ENCODE measurements at places on chromosomes 6 and 20.
A peak's percentile ranks its signal among the peaks of the same experiment; 100 is the strongest.

DNA sequence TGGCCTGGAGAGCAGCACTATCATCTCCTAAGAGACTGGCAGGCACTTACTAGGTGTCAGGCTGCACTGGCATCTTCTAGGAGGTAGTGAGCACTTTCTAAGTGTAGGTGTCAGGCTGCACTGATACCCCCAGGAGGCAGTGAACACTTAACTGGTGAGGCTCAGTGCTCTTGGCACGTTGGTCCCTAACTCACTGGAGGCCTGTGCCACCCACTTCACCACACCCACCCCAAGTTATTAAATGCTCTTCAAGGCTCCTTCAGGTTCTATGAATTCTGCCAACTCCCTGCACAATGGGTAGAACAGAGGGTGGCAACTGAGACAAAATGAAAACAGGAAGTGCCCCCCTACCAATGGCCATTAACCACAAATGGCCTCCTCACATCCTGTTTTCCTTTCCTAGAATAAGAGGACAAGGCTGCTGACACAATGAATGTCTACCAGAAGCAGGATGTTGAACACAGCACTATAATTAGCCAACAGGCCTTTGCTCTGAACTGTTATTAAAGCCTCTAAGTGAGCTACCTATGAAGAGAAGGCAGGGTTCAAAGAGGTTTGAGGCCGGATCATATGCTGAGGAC is 29.4 kb downstream of the NCOA5 start:
- DNase-seq = no peak

DNA sequence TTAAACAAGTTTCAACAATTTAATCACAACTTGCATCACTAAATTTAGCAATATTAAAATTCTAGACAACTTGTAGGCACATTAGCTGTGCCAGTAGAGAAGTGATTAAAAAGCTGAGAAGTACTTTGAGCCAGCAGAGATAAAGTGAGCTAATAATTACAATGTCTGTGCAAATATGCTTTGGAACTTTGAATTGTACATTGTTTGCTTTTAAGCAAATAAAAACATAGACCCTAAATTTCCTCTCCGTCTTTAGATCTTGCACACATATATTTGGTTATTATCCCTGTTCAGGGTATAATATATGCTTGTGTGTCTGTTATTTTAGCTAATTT is 44.2 kb upstream of the DEFB112 start:
- DNase-seq = no peak

- DNase-seq = no peak
These were observed 67.1 kb upstream of the PREP start for GRCh38 chr6:105469946-105470345.

DNA sequence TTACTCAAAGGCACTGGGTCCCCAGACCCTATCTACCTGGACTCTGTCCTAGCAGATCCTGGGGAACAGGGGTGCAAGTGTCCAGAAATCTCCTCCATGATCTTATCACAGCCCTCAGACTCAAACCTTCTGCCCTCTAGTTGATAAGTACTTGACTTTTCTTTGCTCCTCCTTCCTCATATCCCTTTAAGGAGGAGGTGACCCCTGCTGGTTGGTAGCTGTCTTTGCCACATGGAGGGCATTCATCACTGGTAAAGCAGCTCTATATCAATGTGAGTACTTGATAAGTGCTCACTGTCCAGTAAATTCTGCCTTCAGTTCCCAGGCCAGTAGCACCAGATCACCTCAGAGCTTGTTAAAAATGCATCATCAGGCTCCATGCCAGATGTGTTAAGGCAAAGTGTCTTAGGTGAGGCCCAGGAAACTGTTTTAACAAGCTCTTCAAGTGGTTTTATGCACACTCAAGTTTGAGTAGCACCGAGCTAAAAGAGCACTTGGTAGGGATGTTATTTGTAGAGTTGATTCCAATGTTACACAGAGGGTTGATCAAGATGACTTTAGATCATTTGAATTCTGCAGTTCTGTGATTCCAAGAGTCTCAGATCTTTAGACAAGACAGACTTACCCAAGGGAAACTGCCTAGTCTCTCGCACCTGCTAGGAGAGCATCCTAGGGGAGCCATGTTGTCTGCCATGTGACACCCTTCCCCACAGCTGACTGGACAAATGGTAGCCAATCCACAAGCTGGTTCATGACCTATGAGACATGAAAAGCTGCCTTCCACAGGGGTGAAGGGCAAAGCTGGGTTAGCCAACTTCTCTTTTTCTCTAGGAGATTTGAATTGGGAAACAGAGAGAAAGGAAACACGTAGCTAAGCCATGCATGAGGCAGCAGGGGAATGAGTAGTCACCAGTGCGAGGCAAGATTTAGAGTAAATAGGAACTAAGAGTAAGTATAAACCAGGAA is 18.6 kb downstream of the TREML2 start:
- DNase-seq = peak; percentile 19

DNA sequence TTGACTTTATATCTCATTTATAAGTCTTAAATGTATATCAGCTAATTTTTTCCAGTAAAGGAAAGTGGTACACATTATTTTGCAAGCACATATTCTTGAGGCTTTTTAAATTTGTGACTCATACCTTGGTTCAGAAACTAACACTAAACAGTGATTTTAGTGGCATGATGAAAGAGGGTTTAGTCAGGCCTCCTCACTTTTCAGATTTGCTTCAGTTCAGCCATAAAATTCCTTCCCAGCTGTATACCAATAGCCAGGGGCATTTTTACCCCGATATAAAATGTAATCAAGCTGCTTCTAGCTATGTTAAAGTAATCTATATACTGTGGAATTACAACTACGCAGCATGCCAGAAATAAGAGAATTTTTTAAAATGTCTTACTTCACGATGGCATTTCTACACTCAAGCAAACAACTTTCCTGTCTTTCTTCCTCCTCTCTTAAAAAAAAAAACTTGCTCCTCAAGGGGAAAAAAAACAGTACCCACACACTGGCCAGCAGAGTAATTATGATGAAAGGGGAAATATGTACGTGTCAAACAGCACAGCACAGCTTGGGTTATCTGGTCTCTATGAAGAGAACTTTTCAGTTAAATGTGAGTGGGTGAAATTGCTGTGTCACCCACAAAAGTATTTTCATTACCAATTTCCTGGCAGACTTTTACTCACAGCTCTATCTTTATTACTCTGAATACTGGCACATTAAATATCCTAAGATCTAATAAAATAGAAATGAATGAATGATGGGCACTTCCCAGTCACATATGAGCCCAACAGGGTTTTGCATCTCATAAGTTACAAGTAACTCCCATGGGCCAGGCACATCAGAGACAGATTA is 244.8 kb upstream of the TENT5A start:
- no peak for DNase-seq

- DNase-seq = no peak
These were observed 98.4 kb upstream of the ADTRP start for GRCh38 chr6:11876934-11877433.

- DNase-seq = no peak
These were observed 458.4 kb downstream of the TBC1D32 start for GRCh38 chr6:120875900-120876299.

DNA sequence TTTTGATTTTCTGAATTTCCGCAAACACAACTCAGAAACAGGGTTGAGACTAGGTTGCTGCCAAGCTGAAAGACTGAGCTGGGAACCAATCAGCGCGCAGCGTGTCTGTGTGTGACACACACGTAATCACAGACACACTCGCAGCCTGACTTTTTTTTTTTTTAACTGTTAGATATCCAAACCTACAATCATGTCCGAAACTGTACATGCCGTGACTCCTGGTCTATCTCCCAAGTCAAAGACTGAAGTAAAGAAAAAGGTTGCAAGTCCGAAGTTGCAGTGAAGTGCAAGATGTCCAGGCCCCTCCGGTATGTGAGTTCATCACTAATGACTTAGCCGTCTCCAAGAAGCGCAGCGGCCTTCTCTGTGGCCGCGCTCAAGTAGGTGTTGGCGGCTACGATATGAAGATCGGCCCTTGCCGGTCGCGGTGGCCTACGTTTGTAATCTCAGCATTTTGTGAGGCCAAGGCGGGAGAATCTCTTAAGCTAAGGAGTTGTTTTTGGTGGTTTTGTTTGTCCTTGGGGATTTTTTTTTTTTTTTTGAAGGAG is 108.2 kb downstream of the HFE start:
- peak; percentile 73 for DNase-seq

All from activated naive CD8-positive, alpha-beta T cell treated with anti-CD3 and anti-CD28 coated beads, Interleukin-2, amount 50 U/mL, for 24 hours (primary cell).